ENCODE measurements at places on chromosomes 2 and 18.

DNA sequence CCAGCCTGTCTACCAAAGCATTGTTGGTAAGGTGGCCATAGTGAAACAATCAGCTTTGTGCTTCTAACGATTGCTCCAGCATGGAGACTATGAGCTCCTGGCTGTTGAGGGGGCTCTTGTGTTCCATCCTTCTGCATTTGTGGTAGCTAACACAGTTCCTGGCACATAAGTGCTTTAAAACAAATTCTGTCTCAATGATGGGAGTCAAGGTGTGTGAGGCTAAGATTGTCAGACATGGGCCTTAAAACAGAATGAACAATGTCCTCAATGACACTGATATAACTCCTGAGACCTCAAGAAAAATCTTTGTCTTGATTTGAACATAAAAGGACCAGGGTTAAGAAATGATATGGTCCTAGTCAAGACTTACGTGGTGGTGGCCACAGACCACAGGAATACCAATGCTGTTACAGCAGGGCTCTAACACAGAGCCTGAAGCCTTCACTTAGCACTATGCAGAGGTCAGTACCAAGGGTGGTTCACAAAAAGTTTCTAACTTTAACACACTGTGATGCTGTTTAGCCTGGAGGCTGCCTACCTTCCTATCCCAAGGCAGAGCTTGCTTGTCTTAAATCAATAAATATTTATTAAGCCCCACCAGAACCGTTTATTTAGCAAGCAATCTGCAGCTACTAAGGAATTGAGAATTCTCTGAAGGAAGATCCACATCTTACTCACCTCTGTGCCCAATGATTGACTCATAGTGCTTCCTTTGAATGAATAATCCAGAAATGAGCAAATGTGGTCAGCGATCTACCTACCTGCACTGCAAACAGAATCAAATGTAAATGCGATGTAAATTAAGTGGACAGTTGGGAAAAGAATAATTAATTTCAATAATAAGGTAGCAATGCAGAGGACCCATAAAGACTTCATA is 35.1 kb downstream of the EVA1A start:
- DNase-seq, result no peak

DNA sequence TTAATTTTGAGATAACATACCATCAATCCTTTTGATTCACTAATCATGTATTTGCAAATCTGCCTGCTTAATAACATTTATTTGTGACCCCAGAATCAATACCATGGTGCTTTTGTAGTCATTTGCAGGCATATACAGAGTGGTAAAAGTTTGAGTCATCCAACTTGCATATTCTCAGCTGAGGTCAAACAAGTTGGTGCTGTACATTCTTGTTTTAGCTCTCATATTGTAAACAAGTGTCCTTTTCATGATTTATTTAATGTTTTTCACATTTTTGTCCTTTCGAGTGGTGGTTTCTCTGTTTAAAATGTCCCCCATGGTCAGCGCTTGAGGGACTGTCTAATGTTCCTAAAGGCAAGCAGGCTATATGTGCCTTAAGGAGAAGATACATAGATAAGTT is 17.5 kb downstream of the RAB27B start:
- no peak for DNase-seq

DNA sequence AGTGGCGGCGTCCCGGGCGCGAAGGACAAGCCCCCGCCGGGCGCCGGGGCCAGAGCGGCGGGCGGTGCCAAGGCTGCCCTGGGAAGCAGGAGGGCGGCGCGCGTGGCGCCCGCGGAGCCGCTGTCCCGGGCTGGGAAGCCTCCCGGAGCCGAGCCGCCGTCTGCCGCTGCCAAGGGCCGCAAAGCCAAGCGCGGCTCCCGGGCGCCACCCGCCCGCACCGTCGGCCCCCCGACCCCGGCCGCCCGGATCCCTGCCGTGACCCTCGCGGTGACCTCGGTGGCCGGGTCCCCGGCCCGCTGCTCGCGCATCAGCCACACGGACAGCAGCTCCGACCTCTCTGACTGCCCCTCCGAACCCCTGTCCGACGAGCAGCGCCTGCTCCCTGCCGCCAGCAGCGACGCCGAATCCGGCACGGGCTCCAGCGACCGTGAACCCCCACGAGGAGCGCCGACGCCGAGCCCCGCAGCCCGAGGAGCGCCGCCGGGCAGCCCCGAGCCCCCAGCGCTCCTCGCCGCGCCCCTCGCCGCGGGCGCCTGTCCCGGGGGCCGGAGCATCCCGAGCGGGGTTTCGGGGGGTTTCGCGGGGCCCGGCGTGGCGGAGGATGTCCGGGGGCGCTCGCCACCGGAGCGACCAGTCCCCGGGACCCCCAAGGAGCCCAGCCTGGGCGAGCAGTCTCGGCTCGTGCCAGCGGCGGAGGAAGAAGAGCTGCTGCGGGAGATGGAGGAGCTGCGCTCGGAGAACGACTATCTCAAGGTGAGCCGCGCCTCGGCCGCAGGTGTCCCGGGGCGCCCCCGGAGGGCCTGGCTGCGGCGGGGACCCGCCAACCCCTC is 820 bp downstream of the MTCL1 start:
- no peak for DNase-seq

- DNase-seq, result no peak
These were observed 10.9 kb downstream of the WNT10A start for GRCh38 chr2:218891275-218892135.

- no peak for DNase-seq
These were observed 1.3 kb downstream of the CERS6 start for GRCh38 chr2:168457190-168457895.

- DNase-seq, result no peak
These were observed 46.3 kb downstream of the RTTN start for GRCh38 chr18:70158992-70159717.

GRCh38 chr2:15084826-15085489 is 452.4 kb downstream of the LRATD1 start:
- no peak for DNase-seq

DNA sequence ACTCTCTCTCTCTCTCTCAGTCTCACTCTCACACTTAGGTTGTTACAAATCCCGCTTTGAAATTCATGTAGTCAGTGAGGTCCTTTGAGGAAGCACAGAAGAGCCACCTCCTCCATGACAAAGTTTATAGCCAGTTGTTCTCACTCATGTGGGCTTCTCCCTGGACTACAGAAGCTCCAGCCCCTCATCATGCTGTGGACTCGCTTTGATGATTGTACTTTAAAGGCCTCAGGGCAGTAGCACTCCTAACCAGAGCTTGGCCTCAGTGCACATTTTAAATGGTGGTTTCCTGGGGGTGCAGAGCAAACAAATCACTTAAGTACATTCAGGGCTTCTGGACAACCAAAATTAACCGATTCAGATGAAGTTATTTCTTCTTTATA is 115.7 kb downstream of the MTCL1 start:
- no peak for DNase-seq

- DNase-seq, result no peak
These were observed 12.6 kb downstream of the SCN3A start for GRCh38 chr2:165191096-165191728.

DNA sequence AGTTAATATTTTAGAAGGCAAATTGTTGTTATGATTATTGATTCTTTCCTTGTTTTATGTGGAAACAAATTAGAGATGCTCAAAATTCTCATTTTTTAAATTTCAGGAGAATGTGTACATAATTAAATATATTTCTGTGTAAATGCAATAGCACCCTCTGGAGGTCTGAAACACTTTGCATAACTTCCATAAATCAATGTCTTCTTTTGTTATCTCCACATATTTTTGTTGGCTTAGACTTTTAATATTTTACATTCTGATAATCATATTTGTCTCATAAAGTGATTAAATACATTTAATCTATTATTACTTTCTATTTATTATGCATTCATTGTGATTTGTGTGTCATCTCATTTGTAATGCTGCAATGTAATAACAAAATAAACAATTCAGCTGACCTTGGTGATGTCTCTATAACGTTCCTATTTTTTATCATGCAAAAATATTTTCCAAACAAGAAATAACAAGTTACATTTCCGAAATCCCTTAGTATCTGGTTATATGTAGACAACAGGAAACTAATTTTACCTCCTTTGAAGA is 201.8 kb upstream of the GALNT5 start:
- no peak for DNase-seq

GRCh38 chr2:141392517-141393213 is 738.2 kb downstream of the LRP1B start:
- no peak for DNase-seq

DNA sequence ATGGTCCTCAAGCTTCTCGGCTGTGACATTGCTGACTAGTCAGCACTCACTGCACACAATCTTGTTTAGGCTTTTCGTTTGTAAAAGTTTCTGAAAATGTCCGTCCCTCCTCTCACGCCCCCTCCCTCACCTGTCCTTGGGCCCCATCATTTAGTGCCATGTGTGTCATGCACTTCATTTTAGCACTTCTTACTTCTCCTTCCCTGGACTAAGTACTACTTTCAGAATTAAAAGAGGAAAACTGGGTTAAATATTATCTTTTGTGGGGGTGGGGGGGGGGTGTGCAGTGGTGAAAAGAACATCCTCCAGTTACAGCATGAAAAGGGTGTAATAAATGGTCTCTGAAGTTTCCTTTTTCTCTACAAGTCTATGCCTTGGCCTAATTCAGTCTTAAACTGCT is 182.0 kb upstream of the SP5 start:
- DNase-seq, result no peak

GRCh38 chr18:446941-447560 is 53.5 kb downstream of the COLEC12 start:
- DNase-seq, result no peak

DNA sequence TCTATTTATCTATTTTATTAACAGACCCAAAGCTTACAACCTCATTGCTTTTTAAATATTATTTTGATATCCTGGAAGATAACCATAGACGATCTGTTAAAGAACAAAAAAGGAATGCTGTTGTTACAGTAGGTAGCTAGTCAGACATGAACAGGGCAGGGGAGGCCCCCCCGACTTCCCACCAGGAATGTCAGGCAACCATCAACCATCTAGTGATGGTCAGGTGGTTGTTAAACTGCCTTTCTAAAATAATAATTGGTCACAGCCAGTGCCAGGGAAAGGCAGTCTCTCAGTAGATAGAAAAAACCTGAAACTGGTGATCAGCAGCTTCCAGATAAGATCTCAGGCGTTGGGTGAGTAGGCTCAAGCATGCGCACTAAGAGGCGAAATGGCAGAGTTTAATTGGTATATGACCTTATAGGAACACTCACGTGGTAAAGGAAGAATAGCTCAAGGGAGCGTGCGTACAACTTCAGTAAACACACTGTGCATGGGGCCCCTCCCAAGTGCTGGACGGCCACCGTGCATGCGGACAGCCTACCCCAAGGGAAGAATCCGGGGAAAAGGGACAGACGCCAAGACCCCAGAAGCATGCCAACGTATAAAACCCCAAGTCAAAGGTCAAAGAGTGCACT is 32.5 kb upstream of the CCL20 start:
- no peak for DNase-seq

DNA sequence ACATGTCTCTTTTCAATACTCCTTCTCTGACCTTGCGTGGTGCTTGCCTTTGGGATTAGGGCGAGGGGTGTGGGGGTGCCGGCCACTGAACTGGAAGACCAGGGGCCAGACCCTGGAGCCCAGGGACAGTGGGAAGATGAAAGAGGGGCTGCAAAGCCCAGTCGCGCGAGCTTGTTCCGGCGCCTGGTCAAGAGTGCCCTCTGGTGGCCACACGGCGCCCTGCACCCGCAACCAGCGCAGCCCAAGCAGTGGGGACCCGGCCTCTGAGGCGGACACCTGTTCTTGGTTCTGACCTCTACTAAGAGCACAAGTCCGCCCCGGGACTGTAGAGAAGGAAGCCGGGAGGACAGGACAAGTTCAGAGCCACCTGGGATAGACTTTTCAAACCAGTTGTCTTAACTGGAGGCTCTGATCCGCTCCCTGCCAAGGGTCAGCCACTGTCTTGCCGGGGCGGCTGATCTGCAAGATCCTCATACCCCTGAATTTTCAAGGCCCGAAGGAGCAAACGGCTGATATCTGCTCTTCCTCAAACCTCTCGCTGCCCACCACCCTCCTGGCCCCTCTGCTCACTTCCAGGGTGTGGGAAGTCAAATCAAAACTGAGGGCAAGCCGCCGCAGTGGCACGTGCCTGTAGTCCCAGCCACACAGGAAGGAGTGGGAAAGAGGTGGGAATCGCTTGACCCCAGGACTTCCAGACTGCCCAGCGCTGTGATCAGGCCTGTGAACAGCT is 14.9 kb upstream of the MSH6 start:
- DNase-seq, result peak; percentile 74

- DNase-seq, result no peak
These were observed 68.5 kb upstream of the NFATC1 start for GRCh38 chr18:79327199-79327721.

- DNase-seq, result no peak
These were observed 364.5 kb downstream of the PARD3B start for GRCh38 chr2:204909791-204910190.

GRCh38 chr18:42032447-42032846 is 77.4 kb downstream of the PIK3C3 start:
- no peak for DNase-seq
